ENCODE measurements at places on chromosomes 7 and 10. TPM values are rescaled to one million over a fixed set of nuclear protein-coding genes. Genes with fewer than 3 reads are reported as not detected.

DNA sequence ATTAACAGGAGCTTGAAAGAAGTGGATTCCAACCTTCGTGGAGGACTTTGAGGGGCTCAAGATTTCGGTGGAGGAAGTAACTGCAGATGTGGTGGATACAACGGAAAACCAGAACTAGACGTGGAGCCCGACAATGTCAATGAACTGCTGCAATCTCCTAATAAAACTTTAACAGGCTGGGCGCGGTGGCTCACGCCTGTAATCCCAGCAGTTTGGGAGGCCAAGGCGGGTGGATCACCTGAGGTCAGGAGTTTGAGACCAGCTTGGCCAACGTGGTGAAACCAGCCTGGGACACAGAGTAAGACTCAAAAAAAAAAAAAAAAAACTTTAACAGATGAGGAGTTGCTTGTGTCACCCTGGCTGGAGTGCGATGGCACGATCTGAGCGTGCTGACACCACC is 477.8 kb upstream of the MKI67 start:
- DNase-seq = no peak

DNA sequence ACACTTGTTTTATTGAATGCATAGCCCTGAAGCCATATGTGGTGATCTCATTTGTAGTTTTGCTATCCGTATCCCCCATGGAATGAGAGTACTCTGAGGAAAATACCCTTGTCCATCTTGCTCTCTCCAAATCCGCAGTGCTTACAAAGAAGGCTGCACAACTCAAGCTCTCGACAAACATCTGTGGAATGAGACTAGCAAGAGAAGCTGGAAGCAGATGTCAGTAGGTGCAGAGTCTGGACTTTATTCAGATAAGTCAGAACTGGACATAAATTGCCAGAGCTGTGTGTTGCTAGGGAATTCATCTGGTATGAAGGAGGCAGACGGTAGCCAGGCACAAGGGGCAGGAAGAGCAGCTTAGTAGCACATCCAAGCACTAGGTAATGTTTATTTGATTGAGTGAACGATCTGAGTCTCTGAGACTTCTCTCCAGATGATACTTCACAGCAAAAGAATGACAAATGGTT is 1046.2 kb downstream of the XPNPEP1 start:
- DNase-seq = no peak

GRCh38 chr10:115774721-115775120 is 498.3 kb downstream of the GFRA1 start:
- no peak for DNase-seq

GRCh38 chr7:131431289-131431688 is 103.6 kb downstream of the MKLN1 start:
- DNase-seq = no peak

DNA sequence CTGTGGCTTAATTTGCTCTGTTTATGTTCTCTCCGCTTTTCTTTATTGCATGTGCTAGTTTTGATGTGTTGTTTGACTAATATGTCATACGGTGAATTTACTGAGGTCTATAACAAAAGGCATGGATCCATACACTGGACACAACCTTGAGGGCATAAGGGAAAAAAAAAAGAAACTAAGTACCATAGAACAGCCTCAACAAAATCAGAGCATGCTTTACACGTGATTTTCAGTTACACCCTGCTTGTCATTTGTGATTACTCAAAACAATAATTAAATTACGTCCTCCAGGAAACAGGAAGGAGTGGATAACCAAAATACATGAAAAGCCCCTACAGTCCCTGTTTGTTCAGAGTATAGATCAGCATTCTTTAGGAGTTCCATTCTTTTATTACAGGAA is 150.5 kb downstream of the CRPPA start:
- no peak for DNase-seq

DNA sequence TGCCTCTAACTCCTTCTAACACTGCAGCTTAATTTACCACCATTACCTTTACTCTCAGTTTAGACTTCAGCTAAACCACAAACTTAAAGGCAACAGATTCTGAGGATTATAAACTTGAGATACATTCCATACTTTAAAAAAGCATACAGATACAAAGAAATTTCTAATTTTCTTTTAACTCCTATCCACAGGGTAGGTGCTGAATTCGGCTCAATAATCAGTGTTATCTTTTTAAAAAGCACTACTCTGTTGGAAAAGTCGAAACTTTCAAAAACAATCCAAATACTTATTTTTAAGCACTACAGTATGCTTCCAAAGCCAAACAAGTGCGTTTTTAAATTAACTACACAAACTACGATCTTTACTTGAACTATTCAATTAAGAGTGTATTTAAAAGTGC is 1.0 kb downstream of the SMNDC1 start:
- no peak for DNase-seq

- DNase-seq = no peak
Observed at GRCh38 chr7:104045183-104045582, 55.7 kb upstream of the RELN start.

DNA sequence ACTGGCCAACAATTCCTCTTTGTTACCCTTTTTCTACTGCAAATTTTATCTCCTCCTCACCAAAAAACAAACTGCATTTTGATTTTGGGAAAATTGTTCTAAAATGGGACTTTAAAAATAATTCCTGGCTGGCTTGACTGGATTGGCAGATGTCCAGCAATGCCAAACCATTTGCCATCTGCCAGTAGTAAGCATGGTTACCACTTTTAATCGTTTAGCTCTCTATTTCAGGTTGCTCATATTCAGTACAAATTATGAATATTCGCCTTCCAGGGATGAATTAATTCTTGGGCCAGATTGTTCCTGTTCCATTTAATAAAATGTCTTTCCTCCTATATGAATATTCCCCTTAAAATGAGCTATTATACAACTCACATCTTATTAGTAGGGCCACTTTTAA is 35.7 kb downstream of the SMNDC1 start:
- peak; percentile 21 for DNase-seq

GRCh38 chr7:82810558-82811259 is 352.0 kb downstream of the PCLO start:
- DNase-seq = no peak

DNA sequence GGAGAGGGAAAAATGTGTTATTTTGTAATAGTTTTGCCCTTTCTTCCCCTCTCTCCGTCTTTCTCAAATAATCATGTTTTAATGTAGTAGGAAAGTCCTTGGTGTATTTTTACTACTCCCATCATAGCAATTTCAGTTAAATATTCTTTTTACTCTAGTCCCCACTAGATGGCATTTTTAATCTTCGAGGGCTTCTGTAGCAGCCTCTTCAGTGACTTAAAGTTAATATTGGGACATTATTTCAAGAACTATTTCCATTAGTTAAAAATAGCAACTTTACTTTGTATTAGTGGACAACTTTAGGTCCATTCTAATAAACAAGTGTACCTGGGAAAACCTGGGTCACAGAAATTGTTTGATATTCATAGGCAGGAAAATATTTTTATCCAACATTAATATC is 23.0 kb downstream of the EDRF1 start:
- DNase-seq = no peak

GRCh38 chr10:124066781-124067714 is 26.4 kb downstream of the CHST15 start:
- peak; percentile 46 for DNase-seq

GRCh38 chr10:23047201-23048050 is 48.0 kb upstream of the MSRB2 start:
- no peak for DNase-seq

- DNase-seq = no peak
Observed at GRCh38 chr7:27795977-27796376, 56.0 kb downstream of the TAX1BP1 start.

DNA sequence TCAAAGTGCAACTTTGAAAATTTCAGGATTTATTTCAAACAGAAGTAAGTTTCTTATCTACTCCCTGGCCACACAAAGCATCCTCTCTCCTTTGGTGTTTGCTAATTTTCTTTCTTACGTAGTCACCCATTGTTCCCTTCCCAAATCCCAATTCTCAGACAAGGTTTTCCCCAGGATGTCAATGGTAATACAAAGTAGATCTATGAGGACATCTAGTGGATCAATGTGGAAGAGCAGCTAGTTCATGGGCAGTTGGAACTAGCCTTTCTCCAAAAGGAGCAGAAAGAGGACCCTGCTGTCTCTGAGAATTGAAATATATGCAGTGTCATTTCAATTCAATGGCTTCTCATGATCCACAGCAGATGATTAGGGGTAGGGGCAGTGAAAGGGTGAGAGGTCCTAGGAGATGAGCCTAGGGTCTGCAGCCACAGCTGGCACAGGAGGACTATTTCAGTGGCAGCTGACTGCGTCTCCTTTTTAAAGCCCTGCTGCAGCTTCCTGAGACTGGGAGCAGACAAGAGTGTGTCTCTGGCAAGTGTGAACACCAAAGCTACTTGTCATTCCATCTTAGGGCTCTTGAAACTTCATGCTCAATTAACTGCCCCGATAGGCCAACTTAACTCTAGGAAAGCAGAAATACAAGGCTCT is 632.6 kb downstream of the KCNMA1 start:
- no peak for DNase-seq

DNA sequence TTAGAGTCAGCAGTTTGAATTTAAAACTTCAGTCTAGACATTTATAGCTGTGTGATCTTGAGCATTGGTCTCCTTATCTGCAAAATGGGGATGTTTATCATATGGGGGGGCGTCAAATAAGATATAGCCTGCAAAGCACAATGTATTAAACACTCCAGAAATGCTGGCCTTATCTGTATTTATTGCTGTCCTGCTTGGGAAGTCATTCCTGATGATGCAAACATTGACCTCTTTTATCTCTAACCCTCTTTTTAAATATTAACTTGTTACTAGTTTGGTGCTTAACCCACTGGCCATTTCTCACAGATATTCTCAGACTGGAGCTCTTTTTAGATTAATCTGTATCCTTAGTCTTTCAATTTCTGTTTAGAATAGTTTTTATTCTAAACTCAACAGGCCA is 13.2 kb downstream of the MRPS33 start:
- no peak for DNase-seq

DNA sequence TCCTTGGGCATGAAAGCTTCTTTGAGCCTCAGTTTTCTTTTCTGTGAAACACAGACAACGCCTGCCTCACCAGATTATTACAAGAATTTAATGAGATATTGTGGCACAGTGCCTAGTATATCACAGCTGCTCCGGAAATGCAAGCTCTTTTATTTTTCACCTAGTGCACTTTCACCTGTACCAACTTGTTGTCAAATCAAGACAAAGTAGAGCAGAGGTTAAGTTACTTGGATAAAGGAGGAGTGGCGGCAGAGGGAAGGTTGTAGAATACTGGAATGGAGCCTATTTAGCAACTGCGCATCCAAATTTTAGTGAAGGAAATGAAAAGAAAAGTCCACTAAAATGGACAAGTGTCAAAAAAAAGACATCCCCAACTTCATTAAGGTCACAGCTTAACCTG is 54.9 kb upstream of the RHOBTB1 start:
- no peak for DNase-seq

DNA sequence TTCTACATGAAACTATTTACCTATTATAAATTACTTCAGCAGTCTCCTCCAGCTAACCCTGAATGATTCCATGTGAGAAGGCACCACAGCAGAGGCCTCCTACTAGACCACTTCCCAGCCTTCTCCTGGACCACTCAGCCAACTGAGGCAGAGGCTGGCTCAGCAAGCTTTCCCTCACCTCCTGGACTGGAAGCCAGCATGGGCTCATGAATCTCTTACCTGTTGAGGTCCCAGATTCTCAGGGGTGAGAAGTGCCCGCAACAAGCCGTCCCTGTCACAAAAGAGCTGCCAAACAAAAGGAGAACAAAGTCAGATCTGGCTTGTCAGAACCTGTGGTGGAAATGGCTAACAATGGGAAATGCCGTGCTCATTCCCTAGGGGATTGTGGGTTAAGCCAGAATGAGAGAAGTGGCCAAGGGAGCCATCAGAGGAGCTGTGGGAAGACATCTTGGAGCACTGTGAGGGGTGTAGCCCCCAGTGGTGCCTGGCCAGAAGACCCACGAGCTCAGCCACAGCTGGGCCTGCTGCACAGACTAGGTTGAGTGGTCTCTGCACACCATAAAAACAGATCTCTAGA is 36.5 kb downstream of the DPCD start:
- DNase-seq = peak; percentile 25

- DNase-seq = no peak
Observed at GRCh38 chr7:18144166-18144565, 116.5 kb upstream of the PRPS1L1 start.

- DNase-seq = no peak
Observed at GRCh38 chr7:134910214-134910890, 76.0 kb upstream of the AGBL3 start.

DNA sequence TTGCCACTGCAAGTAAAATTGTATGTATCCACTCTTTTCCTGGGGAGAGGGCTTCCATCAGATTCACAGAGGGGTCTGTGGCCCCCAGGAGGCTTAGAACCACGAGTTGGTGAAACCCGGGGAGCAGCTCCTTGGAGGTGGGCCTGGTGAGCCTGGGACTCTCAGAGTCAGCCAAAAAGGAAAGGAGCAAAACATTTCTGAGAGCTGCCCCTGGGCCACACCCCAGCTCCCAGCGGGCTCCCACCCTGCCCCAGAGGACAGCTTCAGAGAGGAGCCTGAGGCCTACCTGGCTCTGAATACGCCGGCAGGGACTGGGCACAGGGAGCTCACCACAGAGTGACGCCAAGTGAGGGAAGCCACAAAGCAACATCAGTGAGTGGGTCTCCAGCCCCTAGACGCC is 56.9 kb downstream of the SH3PXD2A start:
- DNase-seq = no peak

- no peak for DNase-seq
Observed at GRCh38 chr7:7212612-7213011, 30.3 kb downstream of the C1GALT1 start.

DNA sequence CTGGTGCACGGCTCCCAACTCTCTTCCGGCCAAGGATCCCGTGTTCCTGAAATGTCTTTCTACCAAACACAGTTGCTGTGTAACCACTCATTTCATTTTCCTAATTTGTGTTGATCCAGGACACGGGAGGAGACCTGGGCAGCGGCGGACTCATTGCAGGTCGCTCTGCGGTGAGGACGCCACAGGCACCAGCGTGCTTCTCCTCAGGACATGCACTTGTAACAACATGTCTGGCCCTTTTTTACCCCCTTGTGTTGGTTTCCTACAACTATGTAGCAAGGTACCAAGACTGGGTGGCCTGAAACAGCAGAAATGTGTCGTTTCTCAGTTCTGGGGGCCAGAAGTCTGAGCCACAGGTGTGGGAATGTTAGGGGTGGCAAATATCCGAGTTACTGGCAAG is 18.2 kb downstream of the CALML5 start:
- DNase-seq = no peak

GRCh38 chr10:21530168-21530567 is 3.9 kb upstream of the MLLT10 start:
- no peak for DNase-seq

DNA sequence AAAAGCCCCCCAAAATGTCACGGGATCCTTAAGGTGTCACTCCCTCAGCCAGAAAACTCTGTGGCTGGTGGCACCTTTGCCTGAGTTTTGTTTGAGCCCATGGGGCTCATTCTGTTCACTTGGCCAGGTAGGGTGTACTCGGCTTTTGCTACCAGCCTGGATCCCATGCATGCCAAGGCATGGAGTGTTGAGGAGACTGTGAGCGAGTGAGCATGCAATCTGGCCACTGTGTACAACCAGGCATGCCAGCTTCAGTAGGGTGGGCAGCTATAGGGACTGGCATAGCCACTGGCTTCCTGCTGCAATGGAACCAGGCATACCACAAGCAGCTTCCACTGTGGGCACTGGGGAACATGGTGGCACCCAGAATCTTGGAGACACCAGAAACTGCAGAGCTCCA is 436.0 kb upstream of the GRM3 start:
- no peak for DNase-seq

- no peak for DNase-seq
Observed at GRCh38 chr7:126440542-126440941, 812.2 kb downstream of the GRM8 start.

Gene MDFIC
- 4.7 TPM for total RNA-seq

Gene SLC26A4
- 0.40 TPM for total RNA-seq

Gene NACAD
- total RNA-seq = 1.9 TPM

Gene ERVW-1
- total RNA-seq = not detected

Gene GSTO2
- total RNA-seq = 13.8 TPM

Gene H2BK1
- total RNA-seq = not detected

Gene NOS3
- 3.3 TPM for total RNA-seq

All from pancreas (tissue), 10 donors.